ENCODE measurements at places on chromosomes 5 and 9. TPM values are rescaled to one million over a fixed set of nuclear protein-coding genes. Genes with fewer than 3 reads are reported as not detected.

Gene ACOT12
- polyA plus RNA-seq = not detected

Gene SLC24A2
- not detected for polyA plus RNA-seq

GRCh38 chr9:19431361-19432171 lies 22.8 kb downstream of the ACER2 start:
- DNase-seq = no peak

DNA sequence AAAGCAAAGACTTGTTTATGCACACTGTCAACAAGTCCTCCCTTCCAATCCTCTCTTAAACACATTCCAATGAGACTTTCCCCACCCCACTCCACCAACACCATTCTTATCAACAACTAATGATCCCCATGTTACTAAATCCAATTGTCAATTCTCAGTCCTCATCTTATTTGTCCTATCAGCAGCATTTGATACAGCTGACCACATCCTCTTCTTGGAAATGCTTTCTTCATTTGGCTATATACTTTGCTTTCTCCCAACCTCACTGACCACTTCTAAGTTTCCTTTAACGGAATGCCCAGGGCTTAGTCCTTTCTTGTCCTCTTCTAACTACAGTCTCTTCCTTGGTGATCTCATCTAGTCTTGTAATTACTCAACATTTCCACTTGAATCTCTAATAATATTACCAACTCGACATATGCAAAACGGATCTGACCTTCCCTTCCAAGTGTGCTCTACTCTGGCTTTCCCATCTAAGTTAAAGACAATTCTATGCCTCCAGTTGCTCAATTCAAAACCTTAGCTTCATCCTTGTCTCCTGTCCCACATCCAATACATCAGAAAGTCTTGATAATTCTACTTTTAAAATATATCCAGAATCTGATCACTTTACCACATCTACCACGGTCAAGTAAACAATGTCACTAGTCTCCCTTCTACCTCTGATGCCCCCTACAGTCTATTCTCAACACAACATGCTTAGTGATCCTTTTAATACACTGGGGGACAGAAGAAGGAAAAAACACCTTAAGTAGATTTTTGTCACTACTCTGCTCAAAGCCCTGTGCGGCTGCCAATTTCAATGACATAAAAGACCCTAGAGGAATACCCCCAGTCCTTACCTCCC lies 25.5 kb downstream of the AGTPBP1 start:
- peak; percentile 48 for DNase-seq

Gene DBH
- polyA plus RNA-seq = not detected

Gene SLC6A7
- not detected for polyA plus RNA-seq

GRCh38 chr5:163809473-163809872 lies 304.1 kb downstream of the MAT2B start:
- no peak for DNase-seq

GRCh38 chr9:72577212-72577753 lies 55.9 kb downstream of the TMC1 start:
- DNase-seq = no peak

GRCh38 chr5:54514841-54515432 lies 2.6 kb upstream of the SNX18 start:
- DNase-seq = no peak

DNA sequence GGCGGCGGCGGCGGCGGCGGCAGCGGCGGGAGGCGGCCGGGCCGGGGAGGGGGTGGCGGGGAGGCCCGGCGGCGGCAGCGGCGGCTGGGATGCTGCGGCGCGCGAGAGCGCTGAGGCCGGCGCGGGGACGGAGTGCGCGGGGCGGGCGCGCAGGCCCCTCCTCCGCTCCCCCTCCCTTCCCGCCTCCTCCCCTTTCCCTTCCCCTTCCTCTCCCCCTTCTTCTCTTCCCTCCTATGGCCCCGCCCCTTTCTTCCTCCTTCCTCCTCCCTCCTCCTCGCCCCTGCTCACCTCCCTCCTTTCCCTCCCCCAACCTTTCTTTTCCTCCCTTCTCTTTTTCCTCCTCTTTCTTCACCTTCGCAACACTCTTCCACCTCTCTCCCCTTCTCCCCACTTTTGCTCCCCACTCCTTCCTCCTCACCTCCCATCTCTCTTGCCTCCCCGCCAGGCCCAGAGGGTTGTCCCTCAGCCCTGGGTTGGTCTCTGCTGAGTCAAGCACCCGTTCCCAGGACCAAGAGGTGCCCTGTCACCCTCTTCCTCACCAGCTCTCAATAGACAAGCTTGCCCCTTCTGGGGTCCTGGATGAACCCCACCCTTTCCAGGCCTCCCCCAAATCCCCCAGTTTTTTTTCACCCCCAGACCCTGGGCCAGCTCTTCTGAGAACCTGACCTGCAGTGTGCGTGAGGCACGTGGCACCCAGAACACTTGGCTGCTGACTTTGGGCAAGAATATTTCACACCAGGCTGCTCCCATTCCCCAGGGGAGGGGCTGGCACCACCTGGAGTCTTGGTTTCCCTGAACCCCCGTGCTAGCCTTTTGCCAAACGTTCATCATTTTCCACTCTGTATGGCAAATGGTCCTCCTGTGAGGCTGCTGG lies at the start of gene SEMA4D:
Gene SEMA4D (minus strand): TSS at position 136 of the 874 bp plus-strand sequence. CDS start 92,657 bp downstream, outside the sequence.
- no peak for DNase-seq
